ENCODE measurements at places on chromosomes 11 and 22.
A peak's percentile ranks its signal among the peaks of the same experiment; 100 is the strongest.

DNA sequence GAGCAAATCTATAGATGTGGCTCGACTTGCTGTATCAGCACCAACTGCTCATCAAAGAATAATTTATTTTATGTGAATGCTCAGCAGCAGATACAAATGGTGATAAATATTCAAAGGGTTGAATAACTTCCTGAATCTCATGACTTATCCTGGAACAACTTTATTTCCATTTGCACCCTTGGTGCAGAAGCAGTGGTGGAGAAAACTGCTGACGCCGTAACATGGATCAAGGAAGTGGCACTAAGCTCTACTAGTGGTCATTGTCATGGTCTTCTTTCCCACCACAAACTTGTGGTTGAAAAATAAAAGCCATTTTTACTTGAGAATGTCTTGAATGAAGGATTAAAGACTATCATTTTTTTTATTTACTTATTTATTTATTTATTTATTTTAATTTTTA, 14.6 kb downstream of the MARK2 start:
- DNase-seq = no peak

- no peak for DNase-seq
Observed at GRCh38 chr11:46465683-46466082, 74.1 kb upstream of the CHRM4 start.

- DNase-seq = no peak
Observed at GRCh38 chr11:83007909-83008580, 63.7 kb downstream of the RAB30 start.

GRCh38 chr22:47784367-47784983, 1022.0 kb downstream of the TBC1D22A start:
- peak; percentile 2 for DNase-seq

DNA sequence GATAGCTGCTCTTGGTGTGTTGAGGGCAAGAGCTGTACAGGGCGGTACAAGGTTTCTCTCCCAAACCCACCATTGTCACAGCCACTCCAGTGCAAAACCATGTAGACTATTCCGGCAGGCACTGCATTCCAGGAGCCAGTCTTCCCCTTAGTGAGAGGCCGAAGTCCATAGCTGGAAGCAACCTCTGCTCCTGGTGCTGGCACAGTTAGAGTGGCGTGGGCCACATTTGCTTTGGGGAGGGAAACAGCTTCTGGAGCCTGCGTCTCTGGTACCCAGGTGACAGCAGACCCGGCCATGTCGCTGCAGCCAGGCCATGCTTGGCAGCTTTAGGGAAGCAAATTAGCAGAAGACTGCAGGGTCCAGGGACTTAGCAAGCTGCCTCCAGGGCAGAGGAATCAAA, 788.0 kb downstream of the BRD1 start:
- no peak for DNase-seq

DNA sequence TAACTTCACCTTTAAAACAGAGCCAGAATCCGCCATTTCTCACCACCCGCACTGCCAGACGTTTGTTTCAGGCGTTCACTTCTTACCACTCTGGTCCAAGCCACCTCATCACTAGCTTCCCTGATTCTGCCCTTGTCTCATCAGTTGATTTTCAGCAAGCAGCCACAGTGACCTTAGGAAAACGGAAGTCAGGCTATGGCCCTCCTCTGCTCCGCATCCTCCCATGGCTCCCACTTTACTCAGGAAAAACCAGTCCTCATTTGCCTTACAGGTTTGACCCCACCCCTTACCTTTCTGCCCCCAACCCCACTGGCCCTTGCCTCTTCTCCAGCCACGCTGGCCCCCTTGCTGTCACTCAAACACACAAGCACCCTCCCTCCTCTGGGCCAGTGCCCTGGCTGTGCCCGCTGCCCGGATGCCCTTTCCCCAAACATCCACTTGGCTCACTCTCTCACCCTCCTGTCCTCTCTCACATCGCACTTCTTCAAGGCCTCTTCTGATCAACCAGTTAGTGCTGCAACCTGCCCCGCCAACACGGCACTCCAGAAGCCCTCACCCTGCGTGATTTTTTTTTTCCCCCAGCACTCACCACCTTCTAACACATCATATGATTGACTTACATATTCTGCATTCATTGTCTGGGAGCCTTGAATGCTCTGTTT, 18.9 kb downstream of the TPST2 start:
- no peak for DNase-seq

DNA sequence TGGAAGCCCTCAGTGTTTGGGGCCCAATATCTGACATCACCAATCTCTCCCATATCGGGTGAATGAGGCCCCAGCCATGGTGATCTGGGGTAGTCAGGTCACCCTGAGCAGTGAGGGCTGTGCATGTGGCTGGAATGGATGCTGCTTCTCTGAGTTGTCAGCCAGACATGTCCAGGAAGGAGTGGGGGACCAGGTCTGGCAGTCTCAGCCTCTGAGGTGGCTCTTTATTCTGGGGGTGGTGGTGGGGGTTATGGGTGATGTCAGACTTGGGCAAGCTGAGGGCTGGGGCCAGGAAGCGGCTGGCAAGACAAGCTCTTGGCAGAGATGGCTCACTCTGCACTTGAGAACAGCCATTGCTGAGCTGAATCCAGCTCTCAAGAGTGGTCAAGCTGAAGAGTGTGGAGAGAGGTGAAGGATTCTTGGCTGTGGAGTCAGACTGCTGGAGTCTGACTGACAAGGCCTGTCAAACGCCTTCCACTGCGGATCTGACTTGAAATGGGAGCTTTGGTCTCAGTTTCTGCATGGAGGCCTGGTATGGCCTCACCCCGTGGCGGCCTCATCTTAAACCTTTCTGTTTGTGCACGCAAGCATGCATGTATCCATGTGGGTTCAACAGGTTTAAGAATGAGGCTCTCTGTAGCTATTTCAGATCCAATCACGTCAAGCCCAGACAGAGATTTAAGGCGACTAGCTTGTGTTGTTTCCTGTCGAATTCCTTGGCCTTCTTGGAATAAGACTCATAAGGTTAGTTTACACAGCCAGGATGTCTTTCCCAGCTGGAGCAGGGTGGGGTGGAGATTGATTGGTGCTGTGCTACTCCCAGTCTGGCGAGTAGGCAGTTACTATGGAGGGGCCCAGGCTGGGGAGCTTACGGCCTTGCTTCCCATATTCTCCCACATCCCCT, 83.9 kb upstream of the TIMP3 start:
- DNase-seq = peak; percentile 35
